ENCODE measurements at places on chromosomes 13 and 19.

DNA sequence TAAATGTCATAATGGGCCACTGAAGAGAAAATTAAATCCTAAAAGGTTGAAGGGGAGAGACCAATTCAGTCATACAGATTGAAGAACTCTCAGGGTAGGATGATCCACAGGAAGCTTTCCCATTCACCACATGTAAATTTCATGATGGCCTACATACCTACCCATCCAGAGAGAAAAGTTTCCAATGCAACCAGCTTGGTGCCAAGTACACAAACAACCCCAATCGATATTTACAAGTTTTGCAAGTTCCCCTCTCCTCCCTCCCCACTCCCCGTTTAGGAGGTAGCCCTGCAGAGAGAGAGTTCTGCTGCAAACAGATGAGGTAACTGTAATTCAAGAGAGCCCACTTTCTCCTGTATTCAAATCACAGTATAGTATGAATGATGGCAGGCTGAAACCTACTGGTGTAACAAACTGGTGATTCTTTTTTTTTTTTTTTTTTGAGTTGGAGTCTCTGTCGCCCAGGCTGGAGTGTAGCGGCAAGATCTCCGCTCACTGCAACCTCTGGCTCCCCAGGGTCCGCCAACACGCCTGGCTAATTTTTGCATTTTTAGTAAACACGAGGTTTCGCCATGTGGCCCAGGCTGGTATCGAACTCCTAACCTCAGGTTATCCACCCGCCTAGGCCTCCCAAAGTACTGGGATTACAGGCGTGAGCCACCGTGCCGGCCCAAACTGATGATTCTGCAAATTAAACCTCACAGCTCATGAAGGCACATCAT lies 14.4 kb downstream of the FOXO1 start:
- no peak for DNase-seq

GRCh38 chr13:40389081-40389641 lies 277.3 kb downstream of the FOXO1 start:
- no peak for DNase-seq

DNA sequence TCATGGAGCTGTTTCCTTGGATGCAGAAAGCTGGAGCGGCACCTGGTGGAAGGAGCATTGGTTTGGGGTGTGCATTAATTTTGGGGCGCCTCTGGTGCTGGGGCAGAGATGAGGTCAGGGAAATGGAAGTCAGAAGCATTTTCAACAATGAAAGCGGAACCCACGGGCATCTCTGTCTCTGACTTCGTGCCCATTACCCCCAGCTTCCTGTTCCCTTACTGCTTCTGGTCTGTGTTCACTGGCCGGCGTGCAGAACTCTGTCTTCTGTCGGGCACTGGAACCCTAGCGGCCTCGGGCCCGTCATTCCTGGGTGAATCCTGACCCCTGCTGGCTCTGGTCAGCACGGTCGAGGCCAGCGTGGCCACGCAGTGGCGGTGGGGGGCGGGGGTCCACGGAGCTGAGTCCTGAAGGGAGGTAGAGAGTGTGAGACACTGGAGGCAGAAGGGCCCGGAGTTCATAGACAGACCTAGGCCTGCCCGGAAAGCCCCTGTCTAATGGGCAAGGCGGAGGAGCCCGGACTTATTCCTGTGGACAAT lies 7.9 kb upstream of the LINGO3 start:
- no peak for DNase-seq

- DNase-seq, result peak; percentile 90
Observed at GRCh38 chr19:45423589-45424190, at the start of gene ERCC1. ERCC1 (minus strand) TSS chr19:45423917; CDS start chr19:45423374, 543 bp downstream.

DNA sequence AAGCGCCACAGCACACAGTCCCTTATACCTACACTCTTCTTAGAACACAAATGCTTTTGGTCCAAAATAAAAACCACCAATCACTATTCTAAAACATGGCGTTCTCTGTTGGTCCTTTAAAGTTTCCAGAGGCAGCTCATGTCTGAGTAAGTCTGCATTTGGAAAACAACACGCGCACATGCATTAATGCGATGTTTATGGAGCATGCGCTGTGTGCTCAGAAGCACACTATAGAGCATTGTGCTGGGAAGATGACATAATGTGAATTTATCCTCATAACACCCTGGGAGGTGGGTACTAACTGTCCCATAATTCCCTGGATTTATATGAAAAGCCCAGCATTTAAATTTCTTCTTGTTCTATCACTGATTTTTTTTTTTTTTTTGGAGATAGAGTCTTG lies 10.7 kb downstream of the ZNF682 start:
- DNase-seq, result no peak

Data from stimulated activated CD4-positive, alpha-beta T cell treated with anti-CD3 and anti-CD28 coated beads, Interleukin-1b, Interleukin-23, amount 100 ng/mL, for 24 hours (primary cell).